ENCODE measurements at places on chromosomes 1 and 21.

DNA sequence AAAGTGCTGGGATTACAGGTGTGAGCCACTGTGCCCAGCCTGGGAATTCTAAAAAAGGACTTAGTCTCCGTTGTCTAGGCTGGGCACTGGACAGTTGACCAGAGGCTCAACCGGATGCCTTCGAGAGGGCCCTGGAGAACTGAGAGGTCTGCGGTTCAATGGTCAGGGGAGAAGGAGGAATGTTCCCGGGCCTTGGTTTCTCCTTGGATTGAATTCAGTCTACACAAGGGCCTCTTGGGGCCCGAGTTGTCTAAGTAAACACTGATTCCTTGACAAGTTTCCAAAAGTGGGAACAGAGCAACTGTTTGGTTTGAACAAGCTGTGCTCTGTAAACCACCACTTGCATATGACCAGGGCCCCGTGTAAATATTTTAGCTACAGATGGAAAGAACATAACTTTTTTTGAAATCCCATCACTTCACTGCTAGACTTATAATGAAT lies 29.1 kb upstream of the CAPZB start:
- DNase-seq, result no peak

- DNase-seq, result peak; percentile 79
Measured at GRCh38 chr1:67347688-67348472, 40.2 kb downstream of the IL12RB2 start.

DNA sequence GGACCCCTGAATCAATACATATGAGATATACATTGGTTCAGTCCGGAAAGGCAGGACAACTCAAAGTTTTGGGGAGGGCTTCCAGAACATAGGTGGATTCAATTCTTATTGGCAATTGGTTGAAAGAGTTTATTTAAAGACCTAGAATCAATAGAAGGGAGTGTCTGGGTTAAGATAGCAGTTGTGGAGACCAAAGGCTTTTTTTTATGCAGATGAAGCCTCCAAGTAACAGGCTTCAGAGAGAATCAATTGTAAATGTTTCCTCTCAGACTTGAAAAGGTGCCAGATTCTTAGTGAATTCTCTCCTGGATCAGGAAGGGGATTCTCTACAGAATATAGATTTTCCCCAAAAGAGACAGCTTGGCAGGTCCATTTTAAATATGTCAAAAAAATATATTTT lies 27.0 kb upstream of the CD5L start:
- DNase-seq, result no peak

DNA sequence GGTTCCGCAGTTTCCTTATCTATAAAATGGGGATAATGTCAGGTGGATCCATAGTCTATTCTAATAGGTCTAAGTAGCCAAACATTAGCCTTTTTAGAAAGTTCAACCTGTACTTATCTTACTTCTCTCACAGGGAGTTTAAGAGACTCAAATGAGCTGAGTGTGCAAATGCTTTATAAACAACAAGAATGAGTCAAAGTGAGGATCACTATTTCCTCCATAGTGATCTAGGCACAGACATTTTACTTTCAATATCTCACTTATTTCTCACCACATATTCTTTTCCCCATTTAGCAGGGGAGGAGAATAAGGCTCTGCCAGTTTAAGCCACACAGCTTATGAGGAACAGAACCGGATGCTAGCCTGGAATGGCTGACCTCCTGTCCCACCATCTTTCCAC lies 92.1 kb upstream of the LMO4 start:
- no peak for DNase-seq

GRCh38 chr1:183734543-183735036 lies 70.3 kb upstream of the RGL1 start:
- no peak for DNase-seq

DNA sequence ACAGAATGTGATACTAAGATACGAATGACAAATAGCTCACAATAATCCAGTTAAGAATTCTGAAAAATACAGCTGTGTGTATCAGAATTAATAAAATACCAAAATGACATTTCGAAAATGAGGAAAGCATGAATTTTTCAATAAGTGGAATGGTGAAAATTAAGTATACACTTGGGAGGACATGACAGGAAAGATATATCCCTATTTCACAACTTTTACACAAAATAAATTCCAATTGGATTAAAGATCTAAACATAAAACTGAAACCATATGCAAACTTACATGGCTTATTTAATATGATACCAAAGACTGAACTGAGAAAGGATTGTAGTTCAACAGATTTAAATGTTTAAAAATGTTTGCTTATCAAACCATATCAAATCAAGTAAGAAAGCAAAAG lies 510.4 kb upstream of the ADAMTS5 start:
- DNase-seq, result no peak

DNA sequence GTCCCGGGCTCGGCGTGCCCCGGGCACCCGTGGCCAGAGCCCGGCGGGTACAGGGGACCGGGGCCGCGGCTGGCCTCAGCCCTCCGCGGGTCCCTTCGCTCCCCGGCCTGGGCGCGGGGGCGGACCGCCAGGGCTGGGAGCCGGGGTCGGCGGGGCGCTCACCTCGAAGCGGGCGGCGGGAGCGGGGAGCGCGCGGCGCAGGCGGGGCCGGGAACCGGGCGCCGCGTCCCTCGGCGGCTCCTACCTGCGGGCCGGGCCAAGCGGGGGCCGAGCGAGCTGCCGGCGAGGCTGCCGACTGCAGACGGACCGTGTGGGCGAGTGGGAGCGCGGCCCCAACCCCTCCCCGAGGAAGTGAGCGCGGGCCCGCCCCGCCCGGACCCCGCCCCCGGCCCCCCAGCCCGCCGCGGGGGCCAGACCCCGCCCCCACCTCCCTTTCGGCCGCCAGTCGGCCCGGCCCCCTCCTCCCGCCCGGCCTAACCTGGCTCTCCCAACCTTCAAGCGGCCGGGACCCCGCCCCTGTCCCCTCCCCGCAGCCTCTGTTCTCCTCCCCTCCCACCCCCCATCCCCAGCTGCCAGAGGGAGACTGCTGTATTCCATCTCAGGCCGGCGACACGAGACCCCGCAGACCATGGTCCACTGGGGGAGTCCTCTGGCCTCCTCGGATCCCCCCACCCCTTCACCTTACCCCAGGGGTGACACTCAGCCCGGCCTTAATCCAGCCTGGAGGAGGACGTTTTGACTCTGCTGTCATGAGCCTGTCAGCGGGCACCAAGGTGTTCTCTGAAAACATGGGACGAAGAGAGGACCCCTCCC lies at the start of gene FHL3:
Gene FHL3 (minus strand): TSS at position 320 of the 813 bp plus-strand sequence. CDS start 6,102 bp downstream, outside the sequence.
- peak; percentile 52 for DNase-seq

DNA sequence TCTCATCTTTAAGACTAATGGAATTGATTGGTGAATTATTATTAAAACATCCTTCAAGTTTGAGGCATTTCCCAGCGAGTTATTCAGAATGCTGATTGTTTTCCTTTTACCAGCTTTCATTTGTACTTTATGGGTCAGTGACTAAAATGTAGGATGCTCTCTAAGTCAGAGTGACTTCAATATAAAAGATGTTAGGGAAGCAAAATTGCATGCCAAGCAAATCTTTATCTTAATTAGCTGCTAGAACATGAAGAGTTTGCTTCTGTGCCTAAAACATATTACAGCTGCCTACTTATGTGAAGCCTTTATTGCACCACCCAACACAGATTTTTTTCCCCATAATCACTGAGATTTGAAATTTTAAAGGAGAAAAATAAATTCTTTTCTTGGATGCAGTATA lies 79.8 kb upstream of the CYYR1 start:
- no peak for DNase-seq

DNA sequence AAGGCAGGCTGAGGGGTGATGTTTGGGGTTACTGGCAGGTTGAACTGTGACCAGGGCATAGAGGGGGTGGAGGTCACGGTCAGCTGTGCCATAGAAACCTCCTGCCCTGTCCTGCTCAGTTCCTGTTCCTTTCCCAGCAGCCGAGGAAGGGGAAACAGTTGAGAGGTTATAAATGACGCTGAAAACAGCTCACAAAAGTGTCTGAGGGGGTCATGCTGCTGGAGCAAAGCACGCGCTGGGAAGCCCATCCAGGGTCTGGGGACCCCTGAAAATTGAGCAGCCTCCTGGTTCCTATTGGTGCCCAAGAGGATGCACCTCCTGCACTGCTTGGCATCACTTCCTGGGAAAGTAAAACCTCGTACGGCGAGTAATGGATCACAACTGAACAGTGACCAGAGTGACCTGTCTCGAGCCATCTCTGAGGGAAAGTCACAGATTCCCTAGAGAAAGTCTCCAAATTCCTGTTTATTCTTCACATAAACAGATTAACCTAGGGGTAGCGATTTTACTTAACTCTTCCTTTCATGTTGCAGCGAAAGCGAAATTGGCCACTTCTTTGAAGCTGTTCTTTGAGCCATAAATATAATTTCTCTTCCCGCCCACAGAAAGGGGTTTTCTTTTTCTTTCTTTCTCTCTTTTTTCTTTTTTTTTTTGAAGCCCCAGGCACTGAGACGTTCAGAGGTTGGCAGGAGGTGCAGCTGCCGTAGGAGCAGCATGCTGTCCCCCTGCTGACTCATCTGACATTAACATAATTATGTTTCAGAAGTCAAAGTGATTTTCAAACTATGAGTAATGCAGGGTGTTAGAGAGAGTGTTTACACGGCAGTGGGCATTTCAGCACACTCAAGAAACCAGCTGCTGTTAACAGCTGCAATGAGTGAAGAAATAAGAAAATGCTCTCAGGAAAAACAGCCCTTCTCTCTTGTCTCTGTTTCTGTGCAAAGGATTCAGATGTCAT lies 41.8 kb upstream of the ATF3 start:
- peak; percentile 45 for DNase-seq

DNA sequence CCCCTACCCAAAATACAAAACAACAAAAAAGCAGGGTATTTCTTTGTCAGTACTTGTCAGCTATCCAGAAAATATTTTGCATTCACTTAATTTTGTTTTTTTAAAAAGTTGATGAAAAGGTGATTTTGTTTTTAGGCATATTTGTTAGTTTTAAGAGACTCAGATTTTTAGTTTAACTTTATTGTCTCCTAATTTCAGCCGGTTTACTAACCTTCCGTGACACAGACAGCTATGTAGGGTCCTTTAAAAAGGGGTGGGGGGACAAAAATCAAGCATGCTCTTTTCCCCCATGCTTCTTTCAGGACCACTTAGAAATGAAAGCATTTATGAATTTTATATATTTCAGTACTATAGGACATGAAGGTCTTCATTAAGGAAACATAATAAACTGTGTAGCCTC lies 1.6 kb downstream of the PBX1 start:
- no peak for DNase-seq

DNA sequence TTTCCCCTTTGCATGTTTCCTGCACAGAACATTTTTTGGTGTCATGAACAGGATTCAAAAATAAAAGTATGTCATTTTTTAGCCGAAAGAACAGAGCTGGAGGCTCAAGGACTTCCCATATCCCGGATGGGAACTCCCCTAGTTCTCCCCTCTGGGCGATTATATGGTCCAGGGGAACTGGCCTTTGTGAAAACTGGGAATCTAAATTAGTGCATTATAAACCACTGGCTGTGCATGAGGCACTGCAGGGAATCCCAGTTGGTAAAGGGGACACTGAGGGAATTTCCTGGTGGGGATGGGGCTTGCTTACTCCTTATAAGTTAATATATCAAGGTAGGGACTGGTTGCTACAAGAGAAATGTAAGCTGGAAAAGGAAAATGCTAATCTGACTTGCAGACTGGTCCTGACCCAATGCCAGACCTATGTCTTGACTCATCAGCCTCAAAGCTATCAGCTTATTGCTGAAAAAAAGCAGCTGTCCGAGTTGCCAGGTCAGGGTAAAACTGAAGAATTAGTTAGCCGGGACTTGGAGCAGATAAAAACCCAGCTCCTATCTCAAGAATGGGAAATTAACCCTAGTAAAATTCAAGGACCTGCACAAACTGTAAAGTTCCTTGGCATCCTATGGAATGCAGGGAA lies 122.6 kb downstream of the FCRL5 start:
- DNase-seq, result no peak

DNA sequence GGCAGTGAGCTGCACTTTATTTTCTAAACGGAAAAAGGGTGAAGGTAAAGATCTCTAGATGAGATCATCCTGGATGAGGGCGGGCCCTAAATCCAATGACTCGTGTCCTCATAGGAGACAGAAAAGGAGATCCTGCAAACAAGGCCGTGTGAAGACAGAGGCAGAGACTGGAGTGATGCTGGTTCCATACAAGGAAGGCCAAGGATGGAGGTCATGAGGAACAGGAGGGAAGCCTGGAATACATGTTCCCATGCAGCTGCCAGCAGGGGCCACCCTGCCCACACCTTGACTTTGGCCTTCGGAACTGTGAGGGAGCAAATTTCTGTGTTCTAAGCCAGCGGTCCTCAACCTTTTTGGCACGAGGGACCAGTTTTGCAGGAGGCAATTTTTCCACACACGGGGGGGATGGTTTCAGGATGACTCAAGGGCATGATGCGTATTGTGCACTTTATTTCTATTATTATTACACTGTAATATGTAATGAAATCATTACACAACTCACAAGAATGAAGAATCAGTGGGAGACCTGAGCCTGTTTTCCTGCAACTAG lies 94.3 kb downstream of the PSMG1 start:
- no peak for DNase-seq

Data from Kasumi-1 (cell line).